AG09319 (cell line): ENCODE measurements at places on chromosomes 6 and 20.

- DNase-seq, result no peak
Observed at GRCh38 chr6:80469977-80470376, 363.5 kb downstream of the BCKDHB start.

DNA sequence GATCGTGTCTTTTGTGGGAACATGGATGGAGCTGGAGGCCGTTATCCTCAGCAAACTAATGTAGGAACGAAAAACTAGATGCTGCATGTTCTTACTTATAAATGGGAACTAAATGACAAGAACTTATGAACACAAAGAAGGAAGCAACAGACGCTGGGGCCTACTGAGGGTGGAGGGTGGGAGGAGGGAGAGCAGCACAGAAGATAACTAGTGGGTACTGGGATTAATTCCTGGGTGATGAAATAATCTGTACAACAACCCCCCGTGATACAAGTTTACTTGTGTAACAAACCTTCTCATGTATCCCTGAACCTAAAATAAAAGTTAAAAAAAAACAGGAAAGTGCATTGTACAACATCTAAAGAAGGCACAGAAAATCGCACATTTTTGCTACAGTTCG is 59.0 kb upstream of the TMEM170B start:
- no peak for DNase-seq

DNA sequence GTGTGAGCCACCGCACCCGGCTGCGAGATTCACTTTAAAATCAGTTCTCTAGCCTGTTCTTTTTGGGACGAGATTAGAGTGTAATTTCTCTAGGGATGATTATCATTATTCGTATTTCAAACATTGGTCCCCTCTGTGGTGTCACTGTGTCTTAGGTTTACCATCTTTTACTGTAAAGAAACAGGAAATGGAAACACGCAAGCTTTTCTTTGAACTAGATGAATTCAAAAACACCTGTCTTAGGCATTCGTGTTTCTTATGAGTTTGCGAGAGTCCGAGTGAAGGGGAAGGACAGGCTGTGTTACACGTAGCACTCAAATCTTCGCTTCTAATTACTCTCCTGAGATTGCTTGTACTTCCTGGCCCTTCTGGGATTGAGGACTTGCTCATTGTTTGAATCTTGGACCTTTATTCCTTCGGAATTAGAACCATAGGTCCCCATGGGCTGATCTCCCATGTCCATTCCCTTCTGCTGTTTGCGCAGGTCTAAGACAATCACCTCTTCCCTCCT is 61.6 kb downstream of the PHACTR2 start:
- DNase-seq, result no peak

DNA sequence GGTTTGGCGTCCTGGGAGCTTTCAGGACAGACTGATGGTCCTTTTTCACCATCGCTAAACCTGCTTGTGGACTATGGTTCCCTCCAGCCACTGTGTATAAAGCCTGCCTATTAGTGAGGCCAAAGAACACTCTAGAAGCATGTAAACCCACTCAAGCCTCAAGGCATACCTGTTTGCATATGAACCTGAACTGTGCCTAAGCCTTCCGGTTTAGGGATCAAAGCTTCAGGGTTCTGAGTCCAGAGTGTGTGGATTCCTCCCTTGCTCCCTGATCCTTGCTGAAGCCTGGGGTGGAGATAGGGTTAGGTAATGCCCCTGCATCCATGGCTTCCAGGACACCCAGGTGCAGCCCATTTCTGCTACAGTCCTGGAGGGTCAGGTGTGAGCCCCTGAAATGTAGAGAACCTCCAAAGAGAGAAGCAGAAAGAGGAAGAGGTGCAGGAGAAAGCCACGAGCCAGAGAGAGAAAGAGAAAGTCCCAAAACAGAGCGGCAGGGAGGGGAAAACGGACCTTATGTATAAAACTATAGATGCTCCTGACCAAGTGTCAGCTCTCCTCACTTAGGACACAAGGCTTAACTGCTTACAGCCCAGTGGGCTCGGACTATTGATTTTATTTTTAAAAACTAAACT is 93.3 kb downstream of the SCML4 start:
- DNase-seq, result no peak

- DNase-seq, result no peak
Observed at GRCh38 chr6:158648682-158649131, 1.1 kb upstream of the SYTL3 start.

GRCh38 chr6:13346245-13346644 is 17.9 kb upstream of the TBC1D7 start:
- DNase-seq, result no peak

GRCh38 chr20:5864873-5865587 is 85.3 kb downstream of the TRMT6 start:
- no peak for DNase-seq

- no peak for DNase-seq
Observed at GRCh38 chr6:115899730-115900282, 160.9 kb downstream of the FRK start.

DNA sequence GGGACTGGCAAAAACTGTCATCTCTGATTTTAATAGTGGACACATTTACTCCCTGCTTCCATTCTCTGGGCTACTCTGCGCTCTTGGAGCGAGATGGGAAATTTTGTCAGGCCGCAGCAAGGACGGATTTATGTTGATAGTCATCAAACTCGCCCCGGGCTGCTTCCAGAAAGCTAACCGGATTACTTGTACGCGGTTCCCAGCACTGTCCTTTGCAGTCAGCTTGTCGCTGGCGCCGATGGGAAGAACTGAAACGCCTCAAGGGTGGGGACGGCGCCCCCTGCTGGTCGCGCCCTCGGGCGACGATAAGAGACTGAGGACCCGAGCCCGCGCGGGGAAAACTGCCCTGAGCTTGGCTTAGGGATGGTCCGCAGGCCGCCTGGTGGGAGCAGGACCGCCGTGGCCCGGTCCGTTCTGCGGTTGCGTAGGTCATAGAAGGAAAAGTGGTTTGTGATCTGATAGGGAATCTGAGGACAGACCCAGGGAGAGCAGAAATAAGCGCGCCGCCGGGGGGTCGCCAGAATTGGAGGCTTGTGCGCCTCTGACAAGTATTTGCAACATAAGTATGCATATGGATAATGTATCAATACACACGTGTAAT is 984 bp upstream of the ABT1 start:
- peak; percentile 69 for DNase-seq

DNA sequence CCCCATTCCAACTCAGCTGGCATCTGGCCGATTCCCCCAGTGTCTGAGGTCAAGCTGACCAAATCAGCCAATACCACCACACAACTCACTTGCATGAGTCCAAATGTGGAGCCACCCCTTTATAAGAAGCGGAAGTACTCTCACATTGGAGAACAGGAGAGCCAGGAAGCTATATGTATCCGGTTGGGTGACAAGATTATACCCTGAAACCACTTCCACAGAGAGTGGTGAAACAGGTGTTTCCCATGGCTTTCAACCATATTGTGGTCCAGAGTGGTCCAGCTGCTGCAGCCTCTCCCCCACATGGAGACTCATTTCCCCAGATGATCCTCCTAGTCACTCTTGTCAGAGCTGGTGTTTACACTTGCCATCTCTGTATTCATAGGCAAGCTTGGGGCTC is 24.0 kb upstream of the SERINC1 start:
- DNase-seq, result no peak

GRCh38 chr6:147509891-147510290 is 1.4 kb downstream of the SAMD5 start:
- no peak for DNase-seq

GRCh38 chr6:44858998-44859397 is 469.1 kb upstream of the RUNX2 start:
- no peak for DNase-seq

- no peak for DNase-seq
Observed at GRCh38 chr6:96110878-96111277, 95.1 kb downstream of the FUT9 start.

DNA sequence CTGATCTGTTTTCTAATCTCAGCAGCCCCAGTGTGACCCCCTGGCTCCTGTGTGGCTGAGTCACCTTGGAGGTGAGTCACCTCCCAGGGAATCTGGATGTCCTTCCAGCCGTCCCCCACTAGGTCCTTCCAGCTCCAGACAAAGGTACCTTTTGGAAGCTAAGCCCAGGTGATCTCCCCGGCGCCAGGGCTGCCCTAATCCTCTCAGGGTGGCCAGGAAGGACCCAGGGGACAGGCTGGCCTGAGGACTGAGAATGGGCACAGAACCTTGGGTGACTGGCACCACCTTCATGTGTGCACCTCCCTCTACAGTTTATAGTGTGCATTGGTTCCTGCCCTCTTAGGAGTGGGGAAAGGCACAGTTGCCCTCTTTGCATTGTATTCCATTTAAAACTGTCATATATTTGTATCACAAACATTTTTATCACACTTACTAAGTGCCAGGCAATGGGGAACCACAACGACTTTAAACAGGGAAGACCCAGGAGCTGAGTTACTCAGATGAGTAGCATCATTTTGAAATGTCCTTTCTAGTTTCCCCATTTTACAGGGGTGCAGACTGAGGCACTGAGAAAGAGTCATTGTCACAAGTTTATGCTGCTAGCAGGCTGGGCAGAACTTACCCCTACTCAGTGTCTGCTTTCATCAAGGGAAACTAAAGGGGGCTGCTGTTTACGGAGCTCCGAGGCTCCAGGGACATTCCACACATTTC is 2.6 kb upstream of the BPIFB4 start:
- no peak for DNase-seq

GRCh38 chr6:37106051-37106363 is 63.9 kb upstream of the PIM1 start:
- no peak for DNase-seq

GRCh38 chr6:169903122-169903521 is 151.7 kb downstream of the ERMARD start:
- DNase-seq, result no peak

DNA sequence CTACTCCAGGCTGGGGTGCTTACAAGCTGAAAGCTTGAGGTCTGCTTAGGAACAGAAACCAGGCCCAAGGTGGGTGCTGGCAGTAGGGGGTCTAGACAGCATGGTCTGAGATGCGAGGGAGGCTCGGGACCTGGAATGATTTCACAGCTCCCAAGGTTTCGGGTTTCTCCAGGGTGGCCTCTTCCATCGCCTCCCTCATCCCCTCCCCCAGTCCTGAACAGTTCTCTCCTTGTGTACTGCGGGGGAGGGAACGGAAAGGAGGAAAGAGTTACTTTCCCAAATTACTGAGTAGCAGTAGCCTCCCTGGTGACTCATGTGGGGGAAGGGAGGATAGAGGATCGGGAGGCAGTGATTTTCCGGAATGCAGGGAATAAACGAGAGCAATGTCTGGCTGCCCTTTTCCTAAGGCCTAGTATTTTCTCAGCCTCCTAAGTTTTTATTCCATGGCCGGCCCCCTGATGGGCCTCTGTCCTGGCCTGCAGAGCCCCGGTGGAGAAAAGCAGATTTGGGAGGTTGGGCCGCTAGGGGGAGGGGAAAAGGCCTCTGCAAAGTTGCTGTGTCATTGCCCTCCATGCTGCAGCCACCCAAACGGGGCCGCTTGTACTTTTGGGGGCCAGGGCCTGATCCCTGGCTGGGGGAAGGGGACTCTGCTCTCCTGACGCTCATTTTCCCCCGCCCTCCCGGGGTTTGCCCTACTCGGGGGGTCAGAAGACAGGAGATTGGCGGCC is 1.5 kb downstream of the BRD2 start:
- DNase-seq, result peak; percentile 94

GRCh38 chr20:50163570-50164317 is 10.2 kb upstream of the PEDS1 start:
- peak; percentile 45 for DNase-seq

GRCh38 chr6:29685718-29686326 is 4.9 kb upstream of the ZFP57 start:
- no peak for DNase-seq

GRCh38 chr6:142271476-142271875 is 30.3 kb upstream of the ADGRG6 start:
- DNase-seq, result no peak

GRCh38 chr20:19867940-19868371 is 109.9 kb downstream of the RIN2 start:
- no peak for DNase-seq

DNA sequence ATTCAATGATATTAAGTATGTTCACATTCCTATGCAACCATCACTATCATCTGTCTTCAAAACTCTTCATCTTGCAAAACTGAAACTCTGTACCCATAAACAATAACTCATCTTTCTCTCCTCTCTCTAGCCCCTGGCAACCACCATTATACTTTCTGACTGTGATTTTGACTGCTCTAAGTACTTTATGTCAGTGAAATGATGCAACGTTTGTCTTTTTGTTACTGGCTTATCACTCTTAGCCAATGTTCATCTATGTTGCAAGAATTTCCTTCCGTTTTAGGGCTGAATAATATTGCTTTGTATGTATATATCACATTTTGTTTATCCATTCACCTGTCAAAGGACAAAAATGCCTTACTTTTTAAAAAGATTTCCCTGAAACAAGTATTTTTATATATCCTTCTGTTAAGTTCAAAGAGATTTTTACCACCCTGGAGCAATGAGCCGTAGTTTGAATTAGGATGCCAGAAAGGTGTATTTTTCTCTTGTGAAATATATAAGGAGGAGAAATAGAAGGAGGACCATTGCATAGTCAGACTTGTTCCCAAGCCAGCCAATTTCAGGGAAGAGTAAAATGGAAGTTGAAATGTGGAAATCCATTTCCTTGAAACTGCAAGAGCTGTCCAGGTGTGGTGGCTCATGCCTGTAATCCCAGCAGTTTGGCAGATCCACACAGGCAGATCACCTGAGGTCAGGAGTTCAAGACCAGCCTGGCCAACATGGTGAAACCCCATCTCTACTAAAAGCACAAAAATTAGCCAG is 4.0 kb upstream of the CGAS start:
- no peak for DNase-seq

GRCh38 chr6:42025066-42025844 is 25.1 kb upstream of the TAF8 start:
- no peak for DNase-seq

GRCh38 chr6:2881423-2881822 is 21.7 kb downstream of the SERPINB9 start:
- no peak for DNase-seq

DNA sequence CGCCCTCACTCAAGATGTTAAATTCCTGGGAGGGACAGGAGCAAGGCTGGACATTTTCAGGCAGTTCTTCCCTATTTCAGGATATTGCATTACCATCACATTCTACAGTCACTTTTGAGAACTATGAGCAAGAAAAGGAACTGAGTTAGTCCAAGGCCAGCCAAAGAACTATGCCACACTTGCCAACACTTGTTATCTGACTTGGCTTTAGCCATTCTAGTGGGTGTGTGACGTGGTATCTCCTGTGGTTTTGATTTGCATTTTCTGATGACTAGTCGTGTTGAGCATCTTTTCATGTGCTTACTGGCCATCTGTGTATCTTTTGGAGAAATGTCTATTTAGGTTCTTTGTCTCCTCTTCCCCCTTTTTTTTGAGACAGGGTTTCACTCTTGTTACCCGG is 12.0 kb downstream of the XRN2 start:
- peak; percentile 56 for DNase-seq

GRCh38 chr6:75065523-75065922 is 140.3 kb downstream of the COL12A1 start:
- no peak for DNase-seq

- no peak for DNase-seq
Observed at GRCh38 chr6:7841781-7842468, 68.7 kb downstream of the TXNDC5 start.

GRCh38 chr20:45336530-45337366 is 11.5 kb downstream of the SDC4 start:
- peak; percentile 73 for DNase-seq

GRCh38 chr6:41921712-41921998 is 356 bp downstream of the BYSL start:
- no peak for DNase-seq

GRCh38 chr6:127100510-127101140 is 17.8 kb upstream of the RSPO3 start:
- DNase-seq, result no peak

GRCh38 chr6:97218912-97219311 is 64.1 kb downstream of the MMS22L start:
- DNase-seq, result no peak

GRCh38 chr20:32664012-32664677 is 9.6 kb downstream of the C20orf203 start:
- DNase-seq, result no peak
